Stimulated activated CD8-positive, alpha-beta memory T cell treated with anti-CD3 and anti-CD28 coated beads, Interleukin-7, amount 100 ng/mL, for 1 hour (primary cell): ENCODE measurements at places on chromosomes 4 and X.

DNA sequence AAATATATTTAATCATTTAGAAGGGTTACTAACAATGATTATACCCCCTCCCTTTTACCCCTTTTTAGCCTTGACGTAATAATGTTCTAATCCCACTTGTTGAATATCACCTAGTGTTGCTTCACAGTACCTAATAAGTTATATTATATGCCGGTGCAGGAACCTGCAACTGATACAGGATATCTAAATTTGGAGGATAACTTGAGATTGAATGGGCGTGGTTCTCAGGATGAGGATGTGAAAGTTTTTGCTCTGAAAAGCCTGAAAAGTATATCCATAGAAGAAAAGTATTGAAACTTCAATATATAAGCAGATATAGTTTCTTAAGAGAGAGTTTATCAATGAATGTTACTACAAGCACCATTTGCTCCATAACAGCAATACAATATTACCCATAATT, 59.8 kb downstream of the ZNF711 start:
- no peak for DNase-seq

- DNase-seq = no peak
Observed at GRCh38 chr4:145351922-145352321, 129.7 kb upstream of the SMAD1 start.

DNA sequence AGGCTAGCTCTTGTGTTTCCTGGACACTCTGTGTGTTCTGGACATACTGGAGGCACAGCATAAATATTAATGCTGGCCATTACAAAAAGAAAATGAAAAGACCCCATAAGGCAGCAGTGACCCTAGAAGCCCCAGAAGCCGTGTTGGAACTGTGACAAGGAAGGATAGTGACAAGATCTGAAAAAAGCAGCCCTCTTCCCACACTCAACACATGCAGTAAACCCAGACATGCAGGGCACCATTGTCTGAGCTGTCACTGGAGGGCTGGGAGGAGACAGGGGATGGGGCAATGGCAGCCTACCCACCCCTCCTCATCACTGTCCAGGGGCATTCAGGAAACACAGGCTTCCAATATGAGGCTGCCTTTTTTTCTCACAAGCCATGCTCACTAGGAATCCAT, 6.5 kb downstream of the TRIM2 start:
- DNase-seq = no peak

DNA sequence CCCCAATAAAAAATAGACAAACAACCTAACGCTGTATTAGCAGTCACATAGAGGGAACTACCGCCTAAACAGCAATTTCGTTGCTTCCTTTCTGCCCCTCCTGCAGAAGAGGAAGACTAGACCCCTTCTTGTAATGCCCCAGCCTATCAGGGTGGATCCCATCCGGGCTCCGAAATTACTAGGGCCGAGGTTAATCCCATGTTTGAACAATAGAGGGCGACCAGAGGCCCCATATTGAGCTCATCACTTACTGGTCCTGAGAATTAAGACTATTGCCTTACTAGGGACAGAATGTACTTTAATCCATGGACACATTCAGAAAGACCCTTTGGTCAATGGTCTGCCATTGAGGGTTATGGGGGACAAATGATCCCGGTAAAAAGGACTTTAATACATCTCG, 11.8 kb upstream of the ZNF630 start:
- DNase-seq = peak; percentile 7

GRCh38 chrX:78708262-78708661, 39.3 kb upstream of the LPAR4 start:
- no peak for DNase-seq

DNA sequence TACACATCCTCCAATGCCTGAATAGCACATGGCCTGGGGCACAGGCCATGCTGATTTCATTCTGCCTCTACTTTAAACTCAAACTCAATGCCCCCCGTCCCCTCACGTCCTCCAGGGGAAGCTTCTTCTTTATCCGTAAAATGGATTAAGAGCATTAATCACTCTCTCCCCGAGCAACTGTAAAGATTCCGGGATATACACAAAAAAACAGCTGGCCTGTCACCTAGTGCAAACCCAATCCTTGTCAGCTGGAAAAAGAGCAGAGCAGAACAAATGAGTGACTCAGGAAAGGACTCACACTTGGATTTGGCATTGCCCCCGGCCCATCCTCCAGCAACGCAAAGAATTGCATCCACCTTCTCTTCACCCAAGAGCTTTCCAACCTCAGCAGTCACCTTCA, 7.8 kb downstream of the QDPR start:
- DNase-seq = no peak

DNA sequence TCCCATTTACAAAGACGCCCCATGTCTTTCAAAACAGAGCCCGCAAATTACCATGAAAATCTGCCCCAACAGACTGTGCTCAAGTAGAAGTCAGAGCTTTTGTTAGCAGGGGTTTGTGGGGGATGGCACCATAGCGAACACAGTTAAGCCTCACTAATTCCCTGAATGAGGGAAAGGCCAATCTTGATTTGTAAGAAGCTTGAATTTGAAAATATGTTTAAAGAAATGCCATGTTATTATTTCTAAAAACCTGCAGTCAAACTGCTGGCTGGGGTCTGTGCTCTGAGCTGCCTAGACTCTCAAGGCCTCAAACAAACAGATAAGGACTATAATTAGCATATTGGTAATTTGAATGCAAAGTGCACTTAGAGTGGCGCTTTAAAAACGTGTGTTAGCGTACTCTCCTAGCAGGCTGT, 9.4 kb upstream of the PAK3 start:
- no peak for DNase-seq

- DNase-seq = no peak
Observed at GRCh38 chr4:60938621-60939020, 261.5 kb upstream of the ADGRL3 start.

DNA sequence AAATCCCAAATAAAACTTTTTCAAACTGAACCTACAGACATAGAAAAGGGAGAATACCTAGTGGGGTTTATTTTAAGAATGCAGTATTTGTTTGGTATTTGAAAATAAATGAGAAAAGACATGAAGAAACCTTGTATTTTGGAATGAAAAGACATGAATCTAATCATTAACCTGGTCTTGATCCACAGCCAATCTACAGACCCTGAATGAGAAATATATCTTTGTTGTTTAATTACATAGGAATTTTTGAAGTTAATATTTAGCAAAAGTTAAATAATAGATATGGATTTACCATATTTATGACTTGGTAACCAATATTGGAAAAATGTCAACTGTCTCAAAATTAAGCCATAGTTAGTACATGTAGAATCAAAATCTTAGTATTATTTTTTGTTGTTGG, 76.8 kb downstream of the MAGEA10 start:
- no peak for DNase-seq
